ENCODE measurements at places on chromosomes 2 and 18. TPM values are rescaled to one million over a fixed set of nuclear protein-coding genes. Genes with fewer than 3 reads are reported as not detected.

DNA sequence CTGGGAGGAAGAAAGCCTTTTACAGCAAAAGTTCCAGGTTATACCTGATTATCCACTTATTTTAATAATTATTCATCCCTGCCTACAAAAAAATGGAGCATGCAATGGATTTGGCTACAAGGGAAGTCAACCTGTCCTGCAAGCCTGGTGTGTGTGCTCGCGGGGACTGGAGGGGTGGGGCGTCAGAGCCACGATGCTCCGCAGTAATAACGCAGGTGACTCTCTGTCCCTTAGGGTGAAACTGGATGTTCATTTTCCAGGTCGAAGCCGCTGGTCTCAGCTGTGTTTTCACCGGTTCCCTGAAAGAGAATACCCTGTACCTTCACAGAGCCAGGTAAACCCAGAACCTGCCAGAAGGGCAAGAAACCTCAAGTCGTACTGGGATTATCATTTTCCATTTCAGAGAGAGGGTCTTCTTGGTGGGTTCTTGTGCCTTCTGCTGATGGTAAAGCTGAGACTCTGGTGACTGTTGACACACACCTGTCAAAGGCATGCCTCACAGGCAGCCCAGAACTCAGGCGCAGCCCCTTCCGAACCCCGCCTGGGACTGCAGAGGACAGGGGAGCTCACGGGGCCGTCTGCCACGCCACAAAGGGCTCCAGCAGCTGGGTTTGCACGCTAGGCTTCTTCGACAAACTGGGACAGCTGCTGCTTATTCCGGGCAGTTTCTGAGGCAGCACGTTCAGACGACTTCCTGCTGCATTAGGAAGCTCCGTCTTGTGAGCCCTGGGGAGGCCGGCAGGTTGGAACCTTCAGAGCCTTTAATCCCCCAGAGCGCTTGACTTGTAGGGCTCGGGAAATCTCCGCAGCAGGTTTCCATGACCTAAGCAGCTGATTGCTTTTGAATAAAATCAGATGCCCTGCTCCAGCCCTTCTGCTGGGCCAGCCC, 58.6 kb downstream of the KCNG2 start:
- no peak for DNase-seq

Gene SERPINB13
- total RNA-seq, result not detected

DNA sequence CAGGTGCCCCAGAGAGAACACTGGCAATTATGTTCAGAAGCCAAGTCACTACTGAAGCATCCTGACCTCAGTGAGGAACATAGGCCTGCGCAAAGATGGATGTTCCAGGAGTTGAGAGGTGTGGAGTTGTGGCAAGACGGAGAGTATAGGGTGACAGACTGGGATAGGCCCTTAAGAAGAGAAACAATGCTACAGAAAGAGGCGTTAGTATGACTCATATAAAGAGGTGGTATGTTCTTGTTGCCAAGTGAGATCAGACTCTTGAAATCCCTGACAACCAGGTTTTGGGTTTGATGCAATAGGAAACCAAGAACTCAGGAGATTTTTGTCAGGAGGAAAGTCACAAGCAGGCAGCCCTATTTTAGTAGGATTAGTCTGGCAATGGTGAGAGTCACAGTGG, 185.6 kb downstream of the RIT2 start:
- no peak for DNase-seq

- no peak for DNase-seq
Observed at GRCh38 chr2:219458996-219459395, 24.4 kb downstream of the SPEG start.

- DNase-seq, result no peak
Observed at GRCh38 chr18:25298853-25299274, 53.1 kb downstream of the ZNF521 start.

- no peak for DNase-seq
Observed at GRCh38 chr2:208546107-208546506, 139.5 kb downstream of the PTH2R start.

DNA sequence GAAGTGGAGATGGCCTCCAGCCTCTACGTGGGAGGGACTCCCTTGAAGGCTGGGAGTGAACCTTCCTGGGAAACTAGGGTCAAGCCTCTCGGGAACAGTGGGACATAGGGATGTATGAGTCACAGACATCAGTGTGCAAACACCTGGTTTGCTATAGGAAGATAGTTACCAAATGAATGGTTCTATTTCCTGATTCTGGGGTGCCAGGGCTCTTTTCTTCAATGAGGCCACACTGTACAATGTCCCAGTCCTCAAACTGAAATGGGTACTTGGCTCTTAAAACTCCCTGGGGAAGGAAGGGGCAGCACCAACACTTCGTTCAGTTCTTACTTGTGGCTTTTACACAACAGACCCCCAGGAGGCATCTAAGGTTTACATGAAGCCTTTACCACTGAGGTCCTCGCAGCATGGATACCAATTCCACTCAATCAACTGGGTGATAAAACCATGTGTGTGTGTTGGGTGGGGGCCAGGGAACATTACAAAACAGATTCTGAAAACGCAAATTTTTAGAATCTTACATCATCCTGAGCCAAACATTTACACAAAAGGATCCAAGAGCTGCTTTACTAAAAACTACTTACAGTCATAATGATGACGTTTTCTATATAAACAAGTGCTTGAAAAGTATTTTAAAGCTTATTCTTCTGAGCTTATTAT, 10.4 kb downstream of the ERFE start:
- DNase-seq, result no peak

Gene TBR1
- total RNA-seq, result 0.32 TPM

GRCh38 chr2:26487192-26487591, 9.3 kb upstream of the OTOF start:
- no peak for DNase-seq

GRCh38 chr18:5456577-5457461, 87.0 kb downstream of the EPB41L3 start:
- no peak for DNase-seq

DNA sequence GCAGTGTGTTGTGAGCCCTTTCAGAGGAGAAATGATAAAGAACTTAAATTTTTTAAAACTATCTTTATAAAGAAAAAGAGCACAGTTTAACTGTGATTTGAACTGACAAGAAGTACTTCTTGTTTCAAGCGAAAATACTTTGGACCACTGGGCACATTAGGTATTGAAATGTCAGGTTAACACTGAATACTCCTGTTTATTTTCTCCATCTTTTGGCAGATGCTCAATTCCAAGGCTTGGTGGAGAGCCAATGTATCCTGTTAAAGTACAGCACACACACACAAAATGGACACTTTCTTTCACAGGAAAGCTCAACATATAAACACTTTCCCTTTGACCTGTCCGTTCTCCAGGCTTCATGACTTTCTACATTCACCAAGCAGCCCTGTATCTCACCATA, 32.6 kb upstream of the SP3 start:
- no peak for DNase-seq

GRCh38 chr2:10022966-10023662, 20.2 kb upstream of the KLF11 start:
- no peak for DNase-seq

DNA sequence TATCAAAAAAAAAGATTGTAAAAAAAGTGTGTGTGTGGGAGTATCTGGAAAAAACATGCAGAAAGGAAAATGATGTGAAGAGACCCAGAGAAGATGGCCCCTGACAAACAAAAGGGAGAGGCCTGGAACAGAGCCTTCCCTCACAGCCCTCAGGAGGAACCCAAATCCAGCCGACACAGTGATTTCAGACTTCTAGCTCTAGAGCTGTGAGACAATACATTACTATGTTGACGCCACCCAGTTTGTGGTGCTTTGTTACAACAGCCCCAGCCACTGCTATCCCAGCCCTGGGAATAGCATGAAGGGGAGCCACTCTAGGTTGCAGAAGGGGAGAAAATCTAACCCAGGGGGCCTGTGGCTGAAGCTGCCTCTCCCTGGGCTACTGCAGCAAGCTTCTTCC, 59.0 kb upstream of the ZBTB7C start:
- no peak for DNase-seq

Gene ALPP
- total RNA-seq, result not detected

Gene SCN2A
- not detected for total RNA-seq

DNA sequence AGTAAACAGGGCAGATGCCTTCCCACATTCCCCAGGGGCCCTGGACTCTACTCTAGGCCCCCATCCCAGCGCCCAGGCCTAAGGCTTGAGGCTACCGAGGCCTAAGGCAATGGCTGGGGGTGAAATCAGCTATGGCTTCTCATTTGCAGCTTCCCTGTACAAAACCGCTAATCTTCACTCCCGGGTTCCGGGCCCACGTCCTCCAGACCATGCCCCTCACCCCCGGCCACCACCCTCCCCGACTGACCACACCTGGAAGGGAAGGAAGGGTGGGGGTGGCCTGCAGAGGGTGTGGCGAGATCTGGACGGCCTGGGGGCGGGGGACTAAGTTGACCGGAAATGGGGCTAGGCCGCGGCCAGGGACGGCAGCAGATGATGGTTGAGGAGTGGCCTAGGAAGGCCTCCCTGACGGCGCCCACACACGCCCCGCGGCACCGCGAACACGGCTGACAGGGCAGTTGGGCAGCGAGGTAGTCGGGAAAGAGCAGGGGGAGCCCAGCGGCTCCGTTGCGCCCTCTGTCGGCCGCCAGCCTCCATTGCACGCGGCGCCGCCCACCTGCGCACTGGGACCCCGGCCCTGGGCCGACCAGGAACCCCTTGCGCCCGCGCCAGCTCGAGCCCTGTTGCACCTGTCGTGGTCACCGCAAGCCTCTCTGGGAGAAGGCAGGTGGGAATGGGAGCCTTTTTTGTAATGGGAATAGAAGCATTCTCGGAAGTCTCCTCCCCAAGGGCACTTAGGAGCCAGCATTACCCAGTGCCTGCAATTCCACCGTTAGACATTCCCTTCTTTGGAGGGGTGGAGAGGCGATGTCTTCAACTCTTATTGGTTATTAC, 117.1 kb upstream of the STPG4 start:
- peak; percentile 34 for DNase-seq

Gene COL5A2
- 0.22 TPM for total RNA-seq

- no peak for DNase-seq
Observed at GRCh38 chr18:49044898-49045297, 94.1 kb upstream of the SMAD7 start.

DNA sequence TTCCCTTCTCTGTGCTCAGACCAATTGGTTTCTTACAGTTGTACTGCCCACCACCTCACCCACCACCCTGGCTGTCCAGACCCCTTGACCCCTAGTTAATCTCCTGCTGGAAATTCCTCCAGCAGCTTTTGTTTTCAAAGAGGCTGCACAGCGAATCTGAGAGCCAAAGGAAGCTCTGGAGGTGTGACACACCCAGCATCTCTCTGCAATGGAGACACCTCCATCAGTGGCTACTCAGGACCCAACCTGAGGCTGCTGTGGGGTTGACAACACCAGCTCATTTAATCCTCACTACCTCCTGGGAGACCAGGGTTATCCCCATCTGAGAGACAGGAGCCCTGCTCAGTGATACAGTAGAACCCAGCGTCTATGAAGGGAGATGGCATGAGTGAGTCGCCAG, 86.4 kb downstream of the BIN1 start:
- DNase-seq, result no peak

GRCh38 chr2:121836611-121837010, 81.2 kb downstream of the TSN start:
- no peak for DNase-seq

Gene PKDCC
- total RNA-seq, result not detected

GRCh38 chr2:216559625-216560156, 61.0 kb downstream of the RPL37A start:
- DNase-seq, result no peak

- no peak for DNase-seq
Observed at GRCh38 chr2:42055573-42056514, 8.0 kb downstream of the PKDCC start.

DNA sequence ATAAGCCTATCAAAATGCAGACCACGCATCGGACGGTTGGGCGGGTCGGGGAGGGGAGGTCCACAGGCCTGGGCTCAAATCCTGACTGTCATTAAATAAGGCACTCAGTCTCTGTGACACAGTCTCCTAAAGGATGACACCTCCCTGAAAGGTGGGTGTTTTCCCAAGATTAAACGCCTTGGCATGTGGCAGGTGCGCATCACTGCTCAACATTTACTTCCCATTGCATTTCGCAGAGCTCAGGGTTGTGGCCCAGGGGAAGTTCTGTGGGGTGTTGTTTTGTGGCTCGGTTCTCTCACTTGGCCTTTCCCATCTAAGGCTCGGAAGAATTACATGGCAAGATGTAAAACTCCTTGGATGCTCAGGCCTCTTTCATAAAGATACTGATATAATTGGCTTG, 107.4 kb downstream of the NCK2 start:
- no peak for DNase-seq
